Stimulated activated memory B cell treated with anti-CD40 and anti-IgM and Interleukin-4, amounts not matched to agents 10 μg/mL and 1 μg/mL and 100 μg/mL, for 72 hours (primary cell): ENCODE measurements at places on chromosomes 5 and 9.
A peak's percentile ranks its signal among the peaks of the same experiment; 100 is the strongest.

- no peak for ATAC-seq
Observed at GRCh38 chr5:62649476-62650113, 71.0 kb downstream of the LRRC70 start.

DNA sequence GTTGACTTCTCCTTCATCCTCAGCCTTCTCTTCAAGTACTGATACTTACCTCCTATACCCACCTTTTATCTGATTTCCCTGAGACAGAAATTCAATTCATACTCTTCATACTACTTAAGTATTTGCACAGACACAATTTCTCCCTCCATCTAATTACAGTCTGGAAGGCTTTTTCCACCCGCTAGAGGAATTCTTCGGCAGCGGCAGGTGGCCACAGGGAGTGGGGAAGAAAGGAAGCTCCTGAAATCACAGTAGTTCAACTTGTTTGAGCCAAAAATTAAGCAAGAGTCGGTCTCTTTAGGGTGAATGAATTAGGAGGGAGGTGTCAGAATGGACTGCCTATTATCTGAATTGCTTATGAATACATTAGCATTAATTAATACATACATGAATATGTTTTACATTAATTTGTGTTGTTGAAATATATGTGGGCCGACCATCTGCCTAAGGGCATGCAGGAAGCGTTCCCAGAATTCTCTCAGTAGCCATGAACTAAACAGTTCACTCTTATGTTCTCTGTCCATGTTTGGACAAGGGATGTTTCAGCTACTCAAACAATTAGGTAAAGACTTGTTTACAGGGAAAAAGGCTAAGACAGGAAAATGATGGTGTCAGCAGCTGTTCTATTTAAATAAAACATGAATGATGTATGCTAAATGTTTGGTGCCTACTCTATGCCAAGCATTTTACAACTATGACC, 101.4 kb upstream of the SMARCA2 start:
- ATAC-seq, result no peak

- ATAC-seq, result peak; percentile 100
Observed at GRCh38 chr5:124034963-124035362, 523.0 kb downstream of the CSNK1G3 start.

DNA sequence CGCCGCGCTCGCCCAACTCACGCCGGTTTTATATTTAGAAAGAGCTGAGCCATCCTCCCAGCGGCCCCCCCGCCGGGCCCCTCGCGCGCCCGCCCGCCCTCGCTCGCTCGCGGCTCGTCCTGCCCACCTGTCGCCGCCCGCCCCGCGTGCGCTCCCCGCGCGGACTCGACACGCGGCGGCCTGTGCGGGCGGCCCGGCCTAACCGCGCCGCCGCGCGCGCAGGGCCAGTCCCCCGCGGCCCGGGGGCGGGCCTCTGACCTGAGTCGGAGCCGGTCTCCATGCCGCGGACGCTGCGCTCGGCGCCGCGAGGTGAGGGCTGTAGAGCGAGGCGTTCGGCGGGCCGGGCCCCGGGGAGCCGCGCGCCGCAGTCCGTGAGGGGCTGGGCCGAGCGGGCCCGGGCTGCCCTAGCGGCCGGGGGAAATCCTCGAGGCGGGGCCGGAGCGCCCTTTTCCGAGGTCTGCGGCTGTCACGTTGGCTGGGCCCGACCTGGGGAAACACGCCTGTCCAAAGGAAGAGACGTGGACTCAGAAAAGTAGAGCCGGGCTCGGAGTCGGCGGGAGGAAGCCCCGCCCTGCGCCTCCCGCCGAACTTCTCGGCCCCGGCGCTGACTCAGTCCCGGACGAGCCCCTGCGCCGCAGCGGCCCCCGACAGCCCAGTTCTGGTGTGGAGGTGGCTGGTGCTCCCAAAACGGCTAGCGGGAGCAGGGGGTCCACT, at the start of gene ECPAS:
ECPAS (minus strand) TSS at position 526 of the 714 bp plus-strand sequence. CDS start 11,465 bp downstream, outside the sequence.
- ATAC-seq, result peak; percentile 85

DNA sequence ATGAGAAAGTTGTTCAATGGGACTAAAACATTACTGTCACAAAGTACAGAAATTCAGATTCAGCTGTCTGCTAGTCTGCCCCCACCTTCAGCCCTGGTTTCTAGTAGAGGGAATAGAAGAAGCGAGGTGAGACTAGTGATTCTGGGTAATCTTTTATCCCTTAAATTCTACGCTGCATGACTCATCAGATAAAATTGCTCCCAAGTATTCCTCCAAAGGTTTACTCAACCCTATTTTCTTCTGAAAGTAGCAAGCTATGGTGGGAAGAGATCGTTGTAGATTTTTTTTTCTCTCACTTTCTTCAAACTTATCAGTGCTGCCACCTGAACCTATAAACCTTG, 318.9 kb upstream of the RIOK2 start:
- ATAC-seq, result no peak

- ATAC-seq, result no peak
Observed at GRCh38 chr5:35228310-35228709, 2.0 kb downstream of the PRLR start.

GRCh38 chr5:148913493-148913892, 87.1 kb downstream of the ADRB2 start:
- ATAC-seq, result no peak

DNA sequence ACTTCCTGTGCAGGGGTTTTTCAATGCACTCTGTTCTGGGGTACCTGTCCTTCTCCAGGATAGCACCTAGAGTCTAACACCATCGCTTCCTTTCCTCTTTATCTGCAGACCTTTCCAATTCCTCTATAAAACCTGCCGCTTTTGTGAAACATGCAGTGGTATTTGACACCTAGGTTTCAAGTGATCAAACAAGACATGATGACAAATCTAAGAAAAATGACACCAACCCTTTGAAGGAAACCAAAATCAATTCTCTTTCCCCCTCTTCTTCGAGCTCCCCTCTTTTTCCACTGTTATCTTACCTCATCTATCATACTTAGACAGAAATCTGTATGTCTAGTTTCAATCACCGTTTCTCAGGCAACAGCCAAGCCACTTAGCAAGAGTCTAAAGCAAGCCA, 25.6 kb upstream of the RANBP17 start:
- ATAC-seq, result no peak

- ATAC-seq, result peak; percentile 53
Observed at GRCh38 chr9:7844242-7844641, 44.7 kb upstream of the DMAC1 start.

GRCh38 chr9:124444166-124444565, 6.1 kb upstream of the ADGRD2 start:
- no peak for ATAC-seq

GRCh38 chr5:37619353-37619752, 220.5 kb downstream of the GDNF start:
- ATAC-seq, result no peak

DNA sequence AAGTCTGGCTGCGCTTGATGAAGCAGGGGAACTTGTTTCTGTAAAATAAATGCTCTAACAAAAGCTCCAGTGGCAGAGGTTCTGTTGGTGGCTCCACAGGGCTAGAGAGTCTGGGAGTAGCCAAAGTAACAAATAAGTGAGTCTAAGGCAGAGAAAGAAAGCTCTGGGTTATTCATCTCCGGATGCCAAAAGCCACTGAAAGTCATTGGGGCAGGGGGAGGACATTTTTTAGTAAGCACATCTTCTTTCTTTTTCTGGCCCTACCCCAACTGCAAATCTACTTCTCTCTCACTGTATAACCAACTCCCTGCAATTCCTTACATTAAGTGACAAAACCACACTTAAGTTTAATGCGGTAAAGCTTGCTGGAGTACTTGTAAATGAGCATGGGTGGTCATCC, 141.6 kb downstream of the INSYN2B start:
- ATAC-seq, result no peak

GRCh38 chr5:56167519-56167918, 65.6 kb downstream of the ANKRD55 start:
- no peak for ATAC-seq

- ATAC-seq, result no peak
Observed at GRCh38 chr5:82298668-82299067, 20.5 kb upstream of the RPS23 start.

GRCh38 chr9:22522206-22522740, 75.6 kb downstream of the DMRTA1 start:
- ATAC-seq, result no peak
